GM04504 (cell line): ENCODE measurements at places on chromosomes 6 and 20.
A peak's percentile ranks its signal among the peaks of the same experiment; 100 is the strongest.

DNA sequence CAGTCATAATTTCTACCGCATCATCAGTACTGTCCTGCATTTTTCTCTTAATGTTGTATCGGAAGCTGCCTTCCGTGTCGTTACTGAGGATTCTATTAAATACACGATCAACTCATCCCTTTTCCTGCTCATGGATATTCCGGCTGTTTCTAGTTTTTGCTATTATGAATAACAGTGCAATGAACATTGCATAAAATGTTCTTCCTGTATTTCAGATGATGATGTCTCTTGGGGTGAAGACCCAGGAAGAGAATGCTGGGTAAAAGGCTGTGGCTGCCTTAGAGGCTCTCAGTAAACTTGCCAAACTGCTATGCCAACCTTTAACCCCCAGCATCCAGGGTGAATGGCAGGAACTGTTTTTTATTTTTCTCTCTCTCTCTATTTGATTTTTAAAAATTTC lies 24.1 kb upstream of the EPB41L1 start:
- no peak for DNase-seq

- no peak for DNase-seq
Measured at GRCh38 chr6:166977621-166978525, 21.3 kb upstream of the CEP43 start.

GRCh38 chr6:140433072-140433471 lies 1058.6 kb upstream of the CITED2 start:
- DNase-seq, result no peak

GRCh38 chr6:44897316-44897715 lies 430.8 kb upstream of the RUNX2 start:
- no peak for DNase-seq

- DNase-seq, result no peak
Measured at GRCh38 chr6:24107294-24107693, 18.7 kb upstream of the NRSN1 start.

- no peak for DNase-seq
Measured at GRCh38 chr6:116280161-116280932, 617 bp upstream of the TSPYL1 start.

- DNase-seq, result peak; percentile 73
Measured at GRCh38 chr6:128655978-128656498, 135.6 kb upstream of the PTPRK start.

DNA sequence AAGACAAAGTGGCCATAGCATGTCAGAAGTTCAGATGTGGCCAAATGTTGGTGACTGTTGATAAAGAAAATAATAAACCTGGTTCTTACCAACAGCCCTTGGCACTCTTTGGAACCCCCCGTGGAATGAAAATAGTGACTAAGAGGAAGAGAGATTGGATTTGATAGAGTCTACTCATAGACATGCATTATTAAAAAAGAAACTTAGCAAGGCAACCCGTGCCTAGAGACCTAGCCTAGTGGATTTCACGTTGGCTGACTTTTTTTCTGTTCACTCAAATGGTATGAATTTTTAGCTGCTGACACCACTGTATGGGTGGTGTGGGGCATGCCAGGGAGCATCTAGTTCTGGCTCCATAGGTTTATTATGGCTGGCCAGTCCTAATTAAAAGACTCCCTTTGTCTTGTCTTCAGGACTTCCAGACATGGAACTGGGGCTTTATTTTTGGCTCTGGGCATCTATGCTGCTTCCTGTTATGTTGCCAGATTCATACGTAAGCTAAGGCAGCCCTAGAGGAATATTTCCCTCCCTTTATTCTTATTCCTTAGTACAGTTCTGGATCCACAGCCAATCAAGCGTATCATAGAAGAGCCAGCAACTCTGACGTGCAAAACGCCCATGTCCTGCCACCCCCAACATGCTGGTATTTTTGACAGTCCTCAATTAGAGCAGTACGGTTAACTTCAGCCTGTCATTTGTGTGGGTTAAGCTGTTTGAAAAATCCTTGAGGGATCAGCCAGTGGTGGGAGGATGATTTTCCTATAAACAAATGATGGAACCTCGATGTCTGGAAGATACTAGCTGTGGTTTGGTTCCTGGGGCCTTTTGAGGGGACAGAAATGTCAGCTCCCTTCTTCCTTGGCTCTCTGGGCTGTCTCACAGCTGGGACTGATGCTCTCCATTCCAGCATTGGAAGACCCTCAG lies 127.5 kb downstream of the ISM1 start:
- DNase-seq, result no peak

DNA sequence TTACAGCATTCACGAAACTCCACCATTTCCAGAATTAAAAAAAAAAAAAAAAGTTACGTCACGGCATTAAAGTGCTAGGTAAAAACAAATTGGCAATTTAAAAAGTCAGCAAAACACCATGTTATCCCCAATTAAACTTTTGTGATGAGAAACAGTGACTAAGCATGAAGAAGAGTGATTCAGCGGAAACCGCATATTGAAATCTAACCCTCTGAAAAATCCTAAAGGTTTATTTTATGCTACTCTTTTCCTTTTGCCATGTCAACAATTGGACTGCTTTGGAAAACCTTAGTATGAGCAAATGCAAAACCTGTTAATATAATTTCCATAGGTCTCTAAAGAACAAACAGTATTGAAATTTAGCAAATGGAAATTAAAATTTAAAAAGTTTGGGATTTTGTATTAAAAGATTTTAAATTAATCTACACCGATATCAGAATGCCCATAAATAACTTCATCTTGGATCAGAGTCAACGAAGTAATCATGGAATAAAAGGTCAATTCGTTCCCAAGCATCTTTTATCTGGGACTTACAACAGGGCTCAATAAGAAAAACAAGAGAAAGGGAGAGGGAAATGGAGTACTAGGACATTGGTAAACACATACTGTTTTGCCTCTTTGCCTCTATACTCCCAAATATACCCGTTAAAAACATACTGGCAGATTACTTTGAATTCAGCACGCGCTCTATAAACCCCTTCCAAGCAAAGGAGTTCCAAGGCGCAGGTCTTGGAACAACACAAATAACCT lies 1.1 kb downstream of the FBXO30 start:
- DNase-seq, result peak; percentile 42

- no peak for DNase-seq
Measured at GRCh38 chr6:154243793-154244750, 112.5 kb downstream of the IPCEF1 start.

DNA sequence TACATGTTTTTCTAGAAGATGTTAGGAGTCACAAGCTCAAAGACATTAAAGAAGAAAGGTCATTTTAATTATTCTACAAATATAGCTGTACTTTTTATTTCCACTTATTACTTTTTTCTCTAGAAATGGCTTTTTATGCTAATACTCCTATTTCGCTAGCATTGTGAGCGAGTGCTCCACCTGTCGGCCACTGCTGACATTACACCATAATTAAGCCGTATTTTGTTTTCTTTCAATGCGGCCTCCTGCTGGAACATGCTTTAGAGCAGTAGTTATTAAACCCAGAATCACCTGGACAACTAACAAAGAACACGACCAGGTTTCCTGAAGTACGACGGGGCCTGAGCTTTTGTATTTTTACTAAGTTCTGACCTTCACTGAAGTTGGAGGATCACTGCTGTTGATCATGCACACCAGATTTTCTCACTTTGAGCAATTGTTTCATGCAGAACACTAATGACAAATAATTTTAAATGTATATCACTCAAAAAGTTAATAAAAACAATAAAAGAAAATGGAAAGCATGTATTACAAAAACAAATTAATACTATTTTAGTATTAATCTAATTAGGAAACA lies 74.1 kb upstream of the PAK5 start:
- peak; percentile 17 for DNase-seq

- peak; percentile 19 for DNase-seq
Measured at GRCh38 chr6:132020138-132020581, 69.0 kb upstream of the CCN2 start.

- no peak for DNase-seq
Measured at GRCh38 chr6:41269166-41269565, 17.3 kb downstream of the TREM1 start.

DNA sequence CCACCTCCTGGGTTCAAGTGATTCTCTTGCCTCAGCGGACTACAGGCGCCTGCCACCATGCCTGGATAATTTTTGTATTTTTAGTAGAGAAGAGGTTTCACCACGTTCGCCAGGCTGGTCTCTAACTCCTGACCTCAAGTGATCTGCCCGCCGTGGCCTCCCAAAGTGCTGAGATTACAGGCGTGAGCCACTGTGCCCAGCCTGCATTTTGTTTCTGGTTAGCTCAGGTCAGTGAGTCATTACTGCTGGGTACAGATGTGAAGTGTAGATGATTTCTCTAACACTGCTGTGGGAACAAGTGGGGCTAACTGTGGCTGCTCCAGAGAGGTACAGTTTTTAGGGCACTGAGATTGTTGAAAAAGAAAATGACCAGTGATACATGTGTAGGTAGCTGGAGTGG lies 188.6 kb downstream of the PRL start:
- peak; percentile 9 for DNase-seq

DNA sequence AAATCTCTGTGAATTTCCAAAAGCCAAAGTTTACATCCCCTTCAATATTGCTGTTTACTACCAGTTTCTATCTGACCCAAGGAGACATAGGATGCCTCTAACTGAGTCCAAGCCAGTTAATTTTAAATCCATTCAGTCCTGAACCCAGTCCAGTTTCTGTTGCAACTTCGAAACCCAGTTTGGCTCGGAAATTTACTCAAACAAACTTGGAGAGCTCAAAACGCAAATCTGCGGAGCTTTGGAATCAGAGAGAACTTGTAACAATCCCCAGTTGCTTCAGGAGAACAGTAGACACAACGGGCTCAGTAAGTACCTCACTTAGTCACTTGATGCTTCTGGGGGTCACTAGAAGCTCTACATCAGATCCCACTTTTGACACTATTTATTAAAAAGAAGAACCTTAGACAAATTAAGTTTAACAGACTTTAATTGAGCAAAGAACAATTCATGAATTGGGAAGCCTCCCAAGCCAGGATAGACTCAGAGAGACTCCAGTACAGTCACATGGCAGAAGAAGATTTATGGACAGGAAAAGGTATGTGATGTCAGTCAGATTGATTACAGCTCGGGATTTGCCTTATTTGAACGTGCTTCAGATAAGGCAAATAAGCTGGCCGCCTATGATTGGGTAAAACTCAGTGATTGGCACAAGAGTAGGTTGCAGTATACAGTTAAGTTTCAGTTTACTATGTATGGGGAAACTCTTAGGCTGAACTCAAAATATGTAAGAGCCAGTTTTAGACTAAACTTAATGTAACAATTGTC lies 118.0 kb downstream of the RFPL4B start:
- no peak for DNase-seq

DNA sequence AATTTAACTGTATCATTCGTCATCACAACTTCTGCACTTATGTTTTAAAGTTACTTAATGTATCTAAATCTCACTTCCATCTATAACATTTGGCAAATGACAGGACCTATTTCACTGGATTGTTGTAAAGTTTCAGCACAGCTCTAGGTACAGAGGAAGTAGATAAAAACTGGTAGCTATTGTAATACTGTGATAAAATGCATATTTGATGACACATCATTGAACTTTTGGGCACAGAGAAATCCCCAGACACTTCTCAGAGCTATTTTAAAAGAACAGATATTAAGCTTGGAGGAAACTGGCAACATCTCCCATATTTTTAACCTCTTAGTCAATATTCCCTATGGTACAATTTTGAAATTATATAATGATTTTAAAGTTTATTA lies 138.7 kb downstream of the RFPL4B start:
- no peak for DNase-seq

GRCh38 chr6:142816031-142816430 lies 128.9 kb downstream of the HIVEP2 start:
- DNase-seq, result no peak

- no peak for DNase-seq
Measured at GRCh38 chr6:132481189-132481588, 31.7 kb downstream of the STX7 start.

- DNase-seq, result no peak
Measured at GRCh38 chr6:39389484-39389767, 66.9 kb upstream of the KCNK16 start.
